Muscle of back (tissue), 13 donors: ENCODE measurements at places on chromosomes 16 and 17. TPM values are rescaled to one million over a fixed set of nuclear protein-coding genes. Genes with fewer than 3 reads are reported as not detected.

- no peak for DNase-seq
Measured at GRCh38 chr16:9596788-9597187, 505.3 kb downstream of the HAPSTR1 start.

- no peak for DNase-seq
Measured at GRCh38 chr17:57993471-57994365, 5.7 kb upstream of the VEZF1 start.

GRCh38 chr17:68029512-68030215 lies 5.9 kb upstream of the KPNA2 start:
- no peak for DNase-seq

GRCh38 chr17:50056217-50056960 lies 479 bp downstream of the ITGA3 start:
- no peak for DNase-seq

DNA sequence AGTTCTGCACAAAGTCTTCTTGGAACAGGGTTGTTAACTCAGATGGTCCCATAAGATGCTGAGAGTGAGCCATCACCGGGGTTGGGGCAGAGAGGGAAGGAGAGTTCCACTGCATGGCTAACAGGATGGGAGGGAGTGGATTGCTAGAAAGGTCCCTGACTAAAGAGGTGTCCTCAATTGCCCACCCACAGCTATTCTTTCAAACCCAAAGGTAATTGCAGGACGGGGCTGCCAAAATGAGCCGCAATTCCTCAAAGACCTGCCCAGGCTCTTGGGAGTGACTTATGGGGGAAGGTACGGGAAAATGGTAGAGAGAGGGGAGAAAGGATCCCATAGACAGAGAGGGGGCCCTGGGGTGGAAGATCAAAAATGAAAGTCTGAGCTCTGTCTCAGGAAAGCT lies 60.4 kb downstream of the DYNLRB2 start:
- no peak for DNase-seq

DNA sequence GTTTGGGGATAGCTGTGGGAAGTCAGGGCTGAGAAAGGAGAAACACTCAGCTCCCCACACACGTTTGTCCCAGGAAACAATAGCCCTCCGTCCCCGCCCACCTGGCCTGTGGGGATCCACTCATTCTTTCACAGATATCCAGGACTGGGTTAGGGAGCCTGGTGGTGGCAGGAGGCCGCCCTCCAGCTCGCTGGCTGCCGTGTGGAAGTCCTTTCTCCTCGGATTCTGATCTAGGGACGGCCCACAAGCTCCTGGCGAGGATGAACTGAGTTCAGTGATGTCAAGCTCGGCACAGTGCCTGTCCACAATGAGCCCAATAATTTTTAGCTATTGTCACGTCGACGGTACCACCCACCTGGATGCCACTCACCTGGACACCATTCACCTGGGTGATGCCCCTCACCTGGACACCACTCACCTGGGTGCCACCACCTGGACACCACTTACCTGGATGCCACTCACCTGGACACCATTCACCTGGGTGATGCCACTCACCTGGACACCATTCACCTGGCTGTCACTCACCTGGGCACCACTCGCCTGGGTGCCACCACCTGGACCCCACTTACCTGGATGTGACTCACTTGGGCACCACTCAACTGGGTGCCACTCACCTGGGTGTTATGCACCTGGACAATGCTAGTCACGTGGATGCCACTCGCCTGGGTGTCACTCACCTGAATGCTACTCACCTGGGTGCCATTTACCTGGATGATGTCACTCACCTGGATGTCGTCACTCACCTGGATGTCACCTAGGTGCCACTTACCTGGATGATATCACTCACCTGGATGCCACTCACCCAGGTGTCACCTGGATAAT lies 172.5 kb upstream of the FOXF1 start:
- DNase-seq: no peak

DNA sequence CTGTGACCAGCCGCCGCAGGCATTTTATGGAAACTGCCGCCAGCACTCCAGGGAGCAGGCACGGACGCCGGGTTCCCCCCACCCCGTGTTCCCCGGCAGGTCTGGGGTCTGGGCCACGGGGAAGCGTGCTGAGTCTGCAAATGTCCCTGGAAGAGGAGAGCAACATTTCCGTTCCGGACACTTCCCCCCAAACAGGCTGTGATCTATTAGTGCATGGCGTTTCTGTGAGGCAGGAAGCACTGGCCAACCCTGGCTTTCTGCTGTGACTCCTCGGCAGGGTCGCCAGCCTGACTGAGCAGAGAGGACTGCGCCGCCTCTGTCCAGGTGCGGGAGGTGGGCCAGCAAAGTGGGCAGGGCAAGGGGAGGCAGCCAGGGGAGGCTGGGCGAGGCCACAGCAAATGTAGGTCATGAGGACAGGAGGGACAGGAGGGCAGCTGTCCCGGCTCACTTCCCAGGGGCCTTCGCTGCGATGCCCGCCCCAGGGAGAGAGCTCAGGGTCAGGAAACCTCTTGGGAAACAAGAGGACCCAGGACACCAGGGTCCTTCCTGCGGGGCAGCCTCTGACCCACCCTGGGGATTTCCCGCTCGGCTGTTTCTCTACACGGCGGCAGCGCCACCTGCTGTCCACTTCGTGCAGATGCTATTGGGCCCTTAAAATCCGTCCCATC lies 9.5 kb downstream of the FOXF1 start:
- no peak for DNase-seq

The NTN3 gene
- 2.8 TPM for polyA plus RNA-seq

The ZNF423 gene
- polyA plus RNA-seq: 26.7 TPM

The PLK1 gene
- 8.9 TPM for polyA plus RNA-seq
